Stimulated activated CD4-positive, alpha-beta T cell treated with anti-CD3 and anti-CD28 coated beads, Interleukin-15, amount 100 ng/mL, for 24 hours (primary cell): ENCODE measurements at places on chromosomes 7 and 10.
A peak's percentile ranks its signal among the peaks of the same experiment; 100 is the strongest.

DNA sequence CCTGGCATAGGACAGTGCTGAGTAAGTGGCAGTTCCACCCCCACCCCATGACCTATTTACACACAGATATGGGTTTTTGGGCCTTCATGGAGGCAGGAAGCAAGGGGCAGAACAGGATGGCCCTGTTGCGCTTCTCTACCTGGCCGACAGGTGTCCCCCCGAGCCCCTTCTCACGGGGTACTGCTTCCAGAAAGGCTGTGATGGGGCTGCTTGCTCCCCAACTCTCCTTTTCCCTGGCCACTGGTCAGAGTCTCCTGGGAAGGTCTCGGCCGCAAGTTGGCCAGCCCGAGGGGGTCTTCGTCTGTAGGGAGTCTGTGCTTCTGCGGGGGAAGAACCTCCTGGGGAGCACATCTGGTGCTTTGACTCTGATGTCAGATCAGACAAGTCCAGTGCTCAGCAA is 139.8 kb upstream of the TNS3 start:
- no peak for DNase-seq

DNA sequence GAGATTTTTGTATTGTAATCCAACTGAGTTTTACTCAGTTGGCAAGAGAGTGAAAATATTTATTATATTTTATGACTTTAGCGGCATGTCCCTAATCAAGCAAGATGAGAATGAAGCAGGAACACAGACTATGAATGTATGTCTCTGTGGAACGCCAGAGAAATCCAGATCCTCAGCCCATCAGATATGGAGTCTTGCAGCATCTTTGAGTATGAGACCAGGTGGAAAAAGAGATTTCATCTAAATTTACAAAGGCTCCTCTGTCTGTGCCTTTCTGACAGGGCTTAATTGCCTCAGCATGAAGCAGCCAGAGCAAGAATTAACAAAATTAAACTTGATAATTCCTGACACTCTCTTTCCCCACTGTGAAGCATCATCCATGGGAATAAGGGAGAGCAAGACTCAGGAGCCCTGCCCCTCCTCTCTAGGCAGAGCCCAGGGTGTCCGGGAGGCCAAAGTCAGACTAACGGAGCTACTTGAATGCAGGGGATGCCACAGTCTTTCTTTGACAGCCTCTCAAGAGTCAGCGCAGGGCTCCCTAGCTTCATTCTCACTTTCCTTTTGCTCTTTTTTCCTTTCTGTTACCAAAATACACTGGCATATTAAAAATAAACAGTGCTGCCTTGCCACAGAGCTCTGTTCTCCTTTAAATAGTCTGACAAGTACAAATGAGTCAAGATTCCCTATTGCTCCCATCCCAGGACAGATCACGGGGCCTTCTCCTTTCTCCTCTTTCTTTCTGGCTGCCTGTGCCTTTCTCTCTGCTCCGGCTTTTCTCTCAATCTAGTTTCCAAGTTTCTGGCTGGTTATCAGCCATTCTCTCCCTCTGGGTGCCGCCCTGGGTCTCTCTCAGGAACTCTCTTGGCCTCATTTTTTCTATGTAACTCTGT is 132.2 kb upstream of the INHBA start:
- no peak for DNase-seq

DNA sequence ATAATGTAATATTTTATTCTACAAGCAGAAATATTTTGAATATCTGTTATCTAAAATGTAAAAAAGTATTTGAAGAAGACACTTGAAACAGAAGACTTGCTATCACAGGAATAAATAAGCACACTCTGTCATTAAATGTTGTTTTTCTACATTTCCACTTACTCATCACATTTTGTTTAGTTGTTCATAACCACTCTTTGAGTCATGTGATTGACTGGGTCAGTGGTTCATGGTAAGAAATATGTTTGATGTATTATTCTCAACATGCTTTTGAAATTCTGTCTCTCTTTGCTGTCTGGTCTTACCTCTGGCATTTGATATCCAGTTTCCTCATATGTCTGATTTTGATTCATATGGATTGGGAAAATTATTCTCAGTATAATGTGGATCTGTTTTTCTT is 171.8 kb downstream of the SUGCT start:
- no peak for DNase-seq

- DNase-seq, result peak; percentile 40
Observed at GRCh38 chr7:106166651-106167342, 54.7 kb upstream of the SYPL1 start.

DNA sequence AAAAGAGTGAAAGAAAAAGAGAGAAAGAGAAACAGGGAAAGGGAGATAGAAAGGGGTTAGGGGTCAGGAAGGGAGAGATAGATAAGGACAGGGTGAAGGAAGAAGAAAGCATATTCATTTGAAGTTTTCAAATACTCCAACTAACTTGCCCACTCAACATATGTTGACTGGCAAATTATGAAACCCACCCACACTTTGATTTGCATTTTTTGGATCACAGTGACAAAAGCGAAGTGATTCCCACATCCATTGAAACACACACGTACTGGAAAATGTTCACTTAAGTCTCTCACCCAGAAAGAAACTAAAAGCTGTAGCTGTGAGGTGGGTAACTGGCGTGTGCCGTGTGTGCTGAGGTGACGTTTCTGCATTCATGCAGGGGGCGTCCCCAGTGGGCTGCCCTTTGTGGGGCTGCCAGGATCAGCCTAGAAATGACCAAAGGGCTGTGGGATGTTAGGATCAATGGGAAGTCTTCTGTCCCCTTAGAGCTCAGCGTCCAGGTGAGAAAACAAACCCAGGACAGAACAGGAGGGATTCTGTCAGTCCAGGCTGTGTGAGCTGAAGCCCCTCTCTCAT is 134.9 kb upstream of the ADARB2 start:
- DNase-seq, result no peak

GRCh38 chr10:29649561-29650551 is 15.1 kb upstream of the SVIL start:
- no peak for DNase-seq

GRCh38 chr7:106448992-106449859 is 164.4 kb upstream of the NAMPT start:
- DNase-seq, result no peak

GRCh38 chr10:132294561-132295318 is 13.0 kb downstream of the STK32C start:
- no peak for DNase-seq

- no peak for DNase-seq
Observed at GRCh38 chr10:97782455-97783228, 10.8 kb upstream of the SFRP5 start.

DNA sequence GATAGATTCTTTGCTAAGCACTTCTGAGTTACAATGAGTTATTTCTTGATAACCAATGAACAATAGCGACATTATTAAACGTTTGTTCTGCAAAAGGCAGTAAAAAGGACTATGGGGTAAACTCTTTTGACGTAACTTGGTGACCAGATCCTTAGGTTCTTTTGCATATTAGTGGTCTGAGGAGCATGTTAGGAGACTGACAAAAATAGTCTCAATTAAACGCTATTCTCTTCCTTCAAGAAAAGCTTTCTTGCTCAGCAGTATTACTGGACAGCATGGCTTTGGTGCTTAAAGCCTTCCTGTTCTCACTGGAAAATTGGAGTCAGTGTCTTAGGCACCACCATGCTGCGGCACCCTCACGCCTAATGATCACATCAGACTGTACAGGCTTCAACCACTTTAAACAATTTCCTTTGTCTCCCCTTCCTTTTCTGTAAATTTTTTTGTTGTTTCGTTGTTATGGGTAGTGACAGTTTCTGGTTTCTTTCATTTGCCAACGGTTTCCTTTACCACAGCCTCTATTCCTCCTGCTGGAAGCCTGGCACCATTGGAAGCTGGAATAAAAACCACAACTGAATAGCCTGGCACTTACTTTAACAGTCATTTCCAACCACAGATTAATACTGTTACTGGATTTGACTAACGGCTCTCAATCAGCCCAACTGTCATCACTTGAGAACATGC is 49.2 kb upstream of the FAM133B start:
- DNase-seq, result peak; percentile 55

- DNase-seq, result no peak
Observed at GRCh38 chr7:153430931-153431330, 621.3 kb upstream of the DPP6 start.

DNA sequence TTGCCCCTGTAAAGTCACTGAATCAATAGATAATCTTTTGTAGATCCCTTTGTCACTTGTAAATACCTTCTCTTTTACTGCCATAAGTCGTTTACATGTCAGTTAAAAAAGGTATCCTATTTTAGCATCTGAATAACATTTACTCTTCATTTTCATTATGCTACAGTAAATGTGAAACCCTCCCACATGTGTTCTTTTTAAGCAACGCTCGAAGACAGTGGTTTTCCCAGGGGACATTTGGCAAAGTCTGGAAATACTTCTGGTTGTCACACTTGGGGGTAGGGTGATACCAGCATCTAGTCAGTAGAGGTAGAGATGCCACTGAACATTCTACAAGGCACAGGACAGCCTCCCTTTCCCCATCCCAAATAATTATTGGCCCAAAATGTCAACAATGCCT is 23.7 kb downstream of the ATAD1 start:
- DNase-seq, result no peak

DNA sequence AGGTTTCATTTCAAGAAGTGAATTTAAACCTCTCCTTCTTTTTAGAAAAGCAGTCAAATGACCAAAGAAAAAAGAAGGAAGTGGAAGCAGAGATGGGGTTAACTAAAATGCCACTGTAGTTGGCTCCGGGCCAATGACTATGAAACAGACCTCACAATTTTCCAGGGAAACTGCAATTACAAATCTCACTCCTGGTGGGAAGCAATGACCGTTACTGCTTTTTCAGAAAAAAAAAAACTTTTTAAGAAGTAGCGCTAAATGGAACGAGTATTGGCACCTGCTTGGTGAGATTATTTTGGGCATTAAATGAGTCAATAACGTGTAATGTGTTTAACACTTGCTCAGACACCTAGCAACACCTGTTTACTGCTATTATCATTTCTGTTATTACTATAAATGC is 1.2 kb downstream of the SFRP4 start:
- no peak for DNase-seq

DNA sequence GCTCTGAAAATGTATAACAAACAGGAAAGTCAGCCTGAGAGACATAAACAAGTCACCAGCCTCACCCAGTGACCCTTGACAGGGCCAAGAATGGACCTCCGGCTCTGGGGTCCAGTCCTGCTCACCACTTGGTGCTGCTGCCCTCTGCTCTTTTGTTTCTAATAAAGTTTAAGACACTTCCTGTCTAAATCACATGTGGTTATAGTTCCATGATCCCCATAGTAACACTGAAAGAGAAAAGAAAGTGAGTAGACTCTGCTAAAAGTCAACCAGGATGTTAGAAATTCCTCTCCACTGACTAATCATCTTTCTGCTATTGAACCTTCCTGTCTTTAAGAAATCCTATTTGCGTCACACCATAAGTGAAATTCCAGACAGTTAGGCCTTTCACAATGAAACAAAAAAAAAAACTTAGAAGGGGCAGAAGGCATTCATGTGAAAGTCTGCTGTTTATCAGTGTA is 179.2 kb upstream of the BET1 start:
- DNase-seq, result no peak

GRCh38 chr10:5614155-5614721 is 52.2 kb downstream of the ASB13 start:
- no peak for DNase-seq

- DNase-seq, result no peak
Observed at GRCh38 chr7:876972-877311, 588 bp downstream of the GET4 start.
